Esophagus muscularis mucosa (tissue), 4 donors: ENCODE measurements at places on chromosomes 2 and 18. TPM values are rescaled to one million over a fixed set of nuclear protein-coding genes. Genes with fewer than 3 reads are reported as not detected.
A peak's percentile ranks its signal among the peaks of the same experiment; 100 is the strongest.

DNA sequence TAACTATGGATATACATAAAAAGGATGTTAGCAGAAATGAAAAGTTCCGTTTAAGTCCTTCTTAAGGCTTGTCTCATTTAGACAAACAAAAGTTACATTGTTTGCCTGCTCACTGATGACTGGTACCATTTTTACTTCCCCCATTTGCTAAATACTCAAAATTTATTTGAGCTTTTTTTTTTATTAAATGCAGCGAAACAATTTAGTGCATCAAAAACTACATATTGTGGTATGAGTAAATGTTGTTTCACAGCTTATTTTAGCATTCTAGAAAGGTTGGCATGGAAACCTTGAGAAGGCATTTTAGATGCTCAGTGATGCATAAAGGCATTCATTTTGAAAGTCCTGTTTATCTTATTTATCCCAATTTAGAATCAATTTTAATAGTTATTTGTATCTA lies 100.0 kb downstream of the MAP2 start:
- H3K4me1 ChIP-seq, result peaks cover 10% of the 10 kb centered on the region
- no peak for DNase-seq
- H3K36me3 ChIP-seq, result no peaks in the 10 kb centered on the region

DNA sequence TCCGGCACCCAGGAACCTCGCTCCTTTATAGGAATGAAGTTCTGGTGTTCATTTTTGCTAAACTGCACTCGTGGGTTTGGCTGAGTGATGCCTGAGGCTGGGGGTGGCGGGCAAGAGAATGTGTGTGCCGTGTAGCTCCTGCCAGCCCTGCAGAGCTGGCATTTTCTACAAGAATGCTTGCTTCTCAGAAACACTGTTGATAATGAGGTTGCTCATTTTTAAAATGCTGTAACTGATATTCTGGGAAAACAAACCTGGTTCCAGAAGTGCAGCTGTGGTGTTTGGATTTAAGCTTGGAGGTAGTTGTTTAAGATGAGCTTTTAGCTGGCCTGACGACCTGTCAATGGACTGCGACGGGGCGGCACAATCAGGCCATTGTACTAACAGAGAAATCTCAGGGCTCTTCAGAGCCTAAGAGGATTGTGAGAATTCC lies 511.9 kb upstream of the TNP1 start:
- no peaks in the 10 kb centered on the region for H3K36me3 ChIP-seq
- H3K27ac ChIP-seq, result peak overlapping the region; percentile 71
- no peak for DNase-seq

GRCh38 chr18:64840911-64841701 lies 692.2 kb upstream of the LINC00305 start:
- no peak overlapping the region for H3K27ac ChIP-seq
- no peak for DNase-seq
- no peaks in the 10 kb centered on the region for H3K36me3 ChIP-seq
- no peaks in the 10 kb centered on the region for H3K27me3 ChIP-seq
- H3K4me1 ChIP-seq, result no peaks in the 10 kb centered on the region

DNA sequence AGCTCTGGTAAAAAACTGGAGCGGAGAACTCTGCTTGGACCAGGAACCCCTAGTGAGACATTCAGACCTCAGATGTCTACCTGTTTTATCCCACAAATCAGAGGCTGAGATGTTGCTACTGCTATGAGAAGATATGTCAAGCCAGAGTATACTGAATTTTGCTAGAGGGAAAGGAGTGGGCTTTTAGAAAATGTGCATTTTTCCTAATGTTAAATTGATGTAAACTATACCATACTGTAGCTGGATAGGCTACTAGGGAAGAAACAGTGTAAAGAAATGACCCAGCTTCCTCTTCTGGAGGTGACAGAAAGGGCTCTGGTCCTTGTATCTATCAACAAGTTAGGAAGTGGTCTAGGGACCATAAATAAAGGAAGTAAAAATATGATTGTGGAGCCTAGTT lies 65.0 kb downstream of the SLC39A10 start:
- no peaks in the 10 kb centered on the region for H3K27me3 ChIP-seq
- H3K36me3 ChIP-seq, result peaks cover 9% of the 10 kb centered on the region
- no peaks in the 10 kb centered on the region for H3K4me1 ChIP-seq

- no peak overlapping the region for H3K27ac ChIP-seq
- H3K27me3 ChIP-seq, result no peaks in the 10 kb centered on the region
- H3K4me3 ChIP-seq, result no peak overlapping the region
- no peaks in the 10 kb centered on the region for H3K4me1 ChIP-seq
- no peaks in the 10 kb centered on the region for H3K36me3 ChIP-seq
These were observed 27.3 kb downstream of the GKN2 start for GRCh38 chr2:68925295-68925896.

- no peak overlapping the region for H3K27ac ChIP-seq
- no peaks in the 10 kb centered on the region for H3K36me3 ChIP-seq
- H3K4me3 ChIP-seq, result no peak overlapping the region
- DNase-seq, result no peak
These were observed 8.4 kb upstream of the NTSR2 start for GRCh38 chr2:11678306-11678960.

DNA sequence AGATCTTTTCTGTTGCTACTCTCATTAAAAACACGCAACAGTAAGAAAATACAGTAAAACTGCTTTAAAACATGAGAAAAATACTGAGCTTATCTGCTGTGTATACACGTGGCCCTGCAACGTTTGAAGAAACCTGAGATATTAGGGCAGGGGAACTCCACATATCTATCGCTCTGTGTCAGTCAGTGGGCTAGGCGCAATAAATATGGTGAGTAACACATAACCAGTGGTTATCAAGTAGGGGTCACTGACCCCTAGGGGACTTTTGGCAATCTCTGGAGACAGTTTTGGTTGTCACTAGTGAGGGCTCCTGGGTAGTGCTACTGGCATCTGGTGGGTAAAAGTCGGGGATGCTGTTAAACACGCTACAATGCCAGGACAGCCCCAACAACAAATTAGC lies 14.9 kb downstream of the STAT1 start:
- DNase-seq, result no peak
- no peaks in the 10 kb centered on the region for H3K27me3 ChIP-seq
- no peak overlapping the region for H3K4me3 ChIP-seq
- no peak overlapping the region for H3K27ac ChIP-seq
- peaks cover 69% of the 10 kb centered on the region for H3K36me3 ChIP-seq
- peaks cover 15% of the 10 kb centered on the region for H3K4me1 ChIP-seq

- H3K36me3 ChIP-seq, result no peaks in the 10 kb centered on the region
- no peak overlapping the region for H3K4me3 ChIP-seq
- no peak overlapping the region for H3K27ac ChIP-seq
These were observed 27.4 kb upstream of the SLC20A1 start for GRCh38 chr2:112618383-112618782.

GRCh38 chr2:144154205-144154604 lies 365.7 kb downstream of the ZEB2 start:
- DNase-seq, result no peak
- no peak overlapping the region for H3K27ac ChIP-seq
- H3K4me3 ChIP-seq, result no peak overlapping the region
- H3K4me1 ChIP-seq, result no peaks in the 10 kb centered on the region
- H3K36me3 ChIP-seq, result no peaks in the 10 kb centered on the region
- no peaks in the 10 kb centered on the region for H3K27me3 ChIP-seq

DNA sequence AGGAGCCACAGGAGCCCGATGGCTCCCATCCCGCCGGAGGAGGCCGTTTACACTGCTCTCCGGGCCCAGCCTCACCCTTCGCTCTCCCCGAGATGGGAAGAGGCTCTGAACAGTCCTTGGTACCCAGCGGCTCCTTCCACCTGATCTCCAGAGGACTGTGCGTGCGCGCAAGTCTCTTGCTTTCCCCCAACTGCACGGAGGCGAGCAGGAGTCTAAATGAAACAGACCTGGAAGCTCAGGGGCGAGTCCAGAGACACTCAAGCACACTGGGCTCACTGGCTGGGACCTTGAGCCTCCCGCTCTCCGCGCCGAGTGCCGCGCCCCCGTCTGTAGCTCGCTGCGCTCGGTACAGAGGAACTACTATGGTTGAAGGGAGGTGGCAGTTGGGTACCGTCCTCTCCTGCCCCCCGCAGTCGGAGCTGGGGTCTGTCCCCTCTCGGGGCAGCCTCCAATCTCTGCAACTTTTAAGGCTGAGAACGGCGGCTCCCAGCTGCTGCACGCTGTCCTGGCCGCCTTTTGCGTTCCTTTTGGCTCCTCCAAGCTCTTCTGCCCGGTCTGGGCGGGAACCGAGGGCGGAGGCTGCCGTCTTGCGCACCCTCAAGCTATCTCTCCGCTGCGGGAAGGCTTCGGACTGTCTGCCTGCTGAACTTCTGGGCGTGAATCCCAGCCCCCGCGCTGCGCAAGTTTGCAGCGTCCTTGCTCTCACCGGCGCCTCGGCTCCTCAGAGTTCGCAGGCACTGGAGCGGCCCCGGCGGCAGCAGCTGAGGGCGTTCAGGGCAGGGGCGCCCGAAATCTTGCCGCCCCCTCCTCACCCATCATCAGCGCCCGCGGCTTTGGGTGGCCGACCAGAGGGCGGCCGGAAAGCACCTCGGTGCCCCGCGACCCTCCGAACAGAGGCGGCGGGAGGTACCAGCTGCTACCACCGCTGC lies 491 bp downstream of the ALK start:
- H3K27me3 ChIP-seq, result peaks cover 28% of the 10 kb centered on the region
- H3K27ac ChIP-seq, result no peak overlapping the region
- H3K4me1 ChIP-seq, result peaks cover 27% of the 10 kb centered on the region

DNA sequence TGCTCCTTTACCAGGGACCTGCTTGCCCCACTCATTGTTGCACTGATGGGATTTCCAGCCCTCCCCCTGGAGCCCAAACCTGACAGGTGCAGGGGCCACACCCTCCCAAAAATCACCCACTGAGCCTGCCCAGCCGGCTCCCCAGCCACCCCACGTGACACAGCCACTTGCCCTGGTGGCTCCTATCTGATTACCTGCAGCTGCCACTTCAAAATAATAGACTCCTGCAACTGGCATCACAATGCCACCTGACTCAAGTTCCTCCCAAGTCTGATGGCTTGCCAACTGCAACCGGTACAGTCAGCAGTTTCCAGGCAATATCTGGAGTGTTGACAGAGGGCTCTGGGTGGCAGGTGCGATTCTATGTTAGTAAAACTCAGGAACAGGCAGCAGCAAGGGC lies 66.2 kb downstream of the CRACDL start:
- DNase-seq, result peak; percentile 80
- no peaks in the 10 kb centered on the region for H3K4me1 ChIP-seq
- no peaks in the 10 kb centered on the region for H3K36me3 ChIP-seq
- H3K27me3 ChIP-seq, result no peaks in the 10 kb centered on the region

DNA sequence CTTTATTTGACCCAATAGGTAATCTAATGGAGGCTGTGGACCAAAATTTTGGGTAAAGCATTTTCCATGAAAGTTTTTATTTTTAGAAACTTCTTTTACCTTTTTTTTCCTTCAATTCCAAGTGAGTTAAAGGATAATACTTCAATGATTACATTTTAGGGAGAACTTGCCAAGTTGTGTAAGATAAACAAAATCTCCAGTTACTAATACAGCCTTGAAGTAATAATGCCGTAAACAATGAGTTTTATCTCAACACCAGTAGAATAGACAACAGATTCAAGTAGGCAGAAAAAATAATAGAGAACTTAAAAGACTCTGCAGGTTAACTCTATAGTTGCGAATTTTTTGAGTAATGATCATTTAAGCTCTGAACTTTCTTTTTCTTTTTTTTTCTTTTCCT lies 807.4 kb downstream of the CNTNAP5 start:
- no peak overlapping the region for H3K4me3 ChIP-seq
- H3K36me3 ChIP-seq, result no peaks in the 10 kb centered on the region
- H3K27me3 ChIP-seq, result no peaks in the 10 kb centered on the region
- no peak for DNase-seq

DNA sequence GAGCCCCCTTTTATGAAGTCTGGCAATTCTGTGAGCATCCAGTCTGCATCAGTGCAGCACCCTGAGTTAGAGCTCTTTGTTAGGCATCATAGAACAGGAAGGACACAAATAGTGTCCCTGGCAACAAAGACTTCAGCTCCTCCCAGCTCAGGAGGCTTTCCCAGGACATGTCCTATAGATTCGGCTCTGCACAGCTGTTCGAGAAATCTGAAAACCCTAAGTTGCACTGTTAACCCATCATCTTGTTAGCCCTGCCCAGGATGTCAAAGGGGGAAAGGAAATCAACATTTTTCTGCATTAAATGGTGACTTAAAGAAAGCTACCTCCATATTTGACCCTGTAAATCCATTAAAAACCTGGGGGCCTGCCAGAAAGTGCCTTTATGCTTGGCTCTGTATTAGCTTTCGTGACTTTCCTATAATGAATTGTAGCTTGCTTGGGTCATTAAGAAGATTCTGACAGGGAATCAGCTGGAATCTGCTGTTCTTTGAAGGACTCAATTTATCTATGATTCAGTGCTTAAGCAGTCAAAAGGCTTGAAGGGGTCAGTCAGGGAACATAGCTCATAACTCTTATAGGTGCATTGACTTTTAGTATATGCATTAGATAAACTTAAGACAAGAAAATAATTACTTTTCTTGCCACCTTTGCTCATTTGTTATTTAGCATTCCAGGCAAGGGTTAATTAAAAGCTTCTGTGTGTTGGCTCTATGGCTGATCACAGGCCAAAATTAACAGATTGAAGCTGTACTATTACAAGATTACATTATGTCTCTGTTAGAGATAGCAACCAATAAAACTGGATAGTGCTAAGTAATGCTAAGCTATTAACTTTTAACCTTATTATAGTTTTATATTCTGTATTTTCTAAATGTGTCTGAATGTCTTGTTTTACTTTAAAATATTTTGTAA lies 20.6 kb downstream of the ERMN start:
- H3K36me3 ChIP-seq, result no peaks in the 10 kb centered on the region
- no peak overlapping the region for H3K4me3 ChIP-seq
- no peak for DNase-seq
- H3K4me1 ChIP-seq, result no peaks in the 10 kb centered on the region
- no peaks in the 10 kb centered on the region for H3K27me3 ChIP-seq
- H3K27ac ChIP-seq, result no peak overlapping the region

GRCh38 chr2:74824679-74825078 lies 9.2 kb upstream of the HK2 start:
- no peaks in the 10 kb centered on the region for H3K27me3 ChIP-seq
- H3K4me1 ChIP-seq, result peaks cover 7% of the 10 kb centered on the region
- no peak overlapping the region for H3K4me3 ChIP-seq
- no peak overlapping the region for H3K27ac ChIP-seq
- no peaks in the 10 kb centered on the region for H3K36me3 ChIP-seq

DNA sequence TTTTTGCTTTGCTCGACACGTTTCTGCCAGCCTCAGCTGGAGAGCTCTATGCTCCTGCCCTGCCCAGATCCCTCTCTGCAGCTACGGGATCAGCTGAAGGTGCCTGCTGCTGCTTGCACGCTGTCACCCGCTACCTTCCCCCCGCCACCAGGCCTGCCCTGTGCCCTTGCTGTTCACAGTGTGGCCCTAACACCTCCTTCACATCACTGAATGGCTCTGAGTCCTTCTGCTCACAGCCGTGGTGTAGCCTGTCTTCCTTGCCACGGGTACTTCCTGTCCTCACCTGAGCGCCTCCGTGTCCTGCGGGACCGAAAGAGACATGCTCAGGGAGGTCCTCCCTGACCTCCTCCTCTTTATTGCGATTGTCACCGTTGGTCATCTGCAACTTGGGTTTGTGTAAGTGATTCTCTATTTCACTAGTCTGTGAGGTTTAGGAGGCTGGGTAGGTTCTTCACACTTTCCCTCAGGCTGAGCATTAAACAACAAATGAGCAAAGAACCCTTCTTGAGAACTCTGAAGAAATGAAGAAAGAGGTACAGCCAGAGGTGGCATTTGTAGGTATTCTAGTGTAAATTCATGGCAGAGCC lies 127.5 kb downstream of the NCK2 start:
- no peak for DNase-seq
- no peak overlapping the region for H3K27ac ChIP-seq
- H3K27me3 ChIP-seq, result no peaks in the 10 kb centered on the region
- H3K36me3 ChIP-seq, result no peaks in the 10 kb centered on the region
- no peak overlapping the region for H3K4me3 ChIP-seq

The FBXO15 gene
- total RNA-seq, result 0.45 TPM

The CRYGD gene
- total RNA-seq, result not detected

The ASB18 gene
- not detected for total RNA-seq

The TTN gene
- 8.4 TPM for total RNA-seq

The TEKT4 gene
- not detected for total RNA-seq

The ZNF142 gene
- total RNA-seq, result 33.6 TPM

The CIAO1 gene
- total RNA-seq, result 92.6 TPM

The BOK gene
- 118 TPM for total RNA-seq
